ENCODE measurements at places on chromosomes 3 and 15. TPM values are rescaled to one million over a fixed set of nuclear protein-coding genes. Genes with fewer than 3 reads are reported as not detected.
A peak's percentile ranks its signal among the peaks of the same experiment; 100 is the strongest.

- peak; percentile 46 for DNase-seq
These were observed 430.6 kb downstream of the FOXP1 start for GRCh38 chr3:71152892-71153265.

GRCh38 chr3:111081008-111081545, 9.5 kb downstream of the NECTIN3 start:
- DNase-seq: no peak

Gene GOLGA8H
- total RNA-seq: not detected

GRCh38 chr3:134242649-134243617, 7.7 kb downstream of the RYK start:
- DNase-seq: no peak

GRCh38 chr15:63155486-63155885, 1.8 kb downstream of the RPS27L start:
- no peak for DNase-seq

Gene PLA2G4E
- not detected for total RNA-seq

Gene CRYGS
- total RNA-seq: 2.0 TPM

- DNase-seq: no peak
These were observed 84.3 kb downstream of the ATP1B3 start for GRCh38 chr3:141960731-141961130.

DNA sequence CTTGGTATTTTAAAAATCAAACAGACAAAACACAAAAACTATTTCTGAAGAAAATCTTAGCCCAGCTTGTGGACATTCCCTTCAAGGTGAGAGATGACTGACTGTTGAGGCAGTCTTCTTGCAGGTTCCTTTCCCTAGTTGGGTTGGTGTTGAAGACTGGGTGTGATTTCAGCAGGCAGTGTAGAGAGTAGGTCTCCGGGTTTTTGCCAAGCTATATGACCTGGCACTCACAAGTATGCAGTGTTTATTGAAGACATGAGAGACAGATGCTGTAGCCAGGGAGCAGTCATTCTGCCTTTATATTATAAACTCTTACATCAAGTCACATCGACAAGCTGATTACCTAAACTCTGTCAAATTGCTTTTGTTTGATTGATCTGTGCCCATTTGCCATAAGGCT, 17.5 kb downstream of the SENP8 start:
- no peak for DNase-seq

- no peak for DNase-seq
These were observed 1.1 kb downstream of the SLCO3A1 start for GRCh38 chr15:91854639-91854990.

Gene UPK1B
- 4.3 TPM for total RNA-seq

- no peak for DNase-seq
These were observed 447.4 kb upstream of the ROBO1 start for GRCh38 chr3:80215191-80215590.

DNA sequence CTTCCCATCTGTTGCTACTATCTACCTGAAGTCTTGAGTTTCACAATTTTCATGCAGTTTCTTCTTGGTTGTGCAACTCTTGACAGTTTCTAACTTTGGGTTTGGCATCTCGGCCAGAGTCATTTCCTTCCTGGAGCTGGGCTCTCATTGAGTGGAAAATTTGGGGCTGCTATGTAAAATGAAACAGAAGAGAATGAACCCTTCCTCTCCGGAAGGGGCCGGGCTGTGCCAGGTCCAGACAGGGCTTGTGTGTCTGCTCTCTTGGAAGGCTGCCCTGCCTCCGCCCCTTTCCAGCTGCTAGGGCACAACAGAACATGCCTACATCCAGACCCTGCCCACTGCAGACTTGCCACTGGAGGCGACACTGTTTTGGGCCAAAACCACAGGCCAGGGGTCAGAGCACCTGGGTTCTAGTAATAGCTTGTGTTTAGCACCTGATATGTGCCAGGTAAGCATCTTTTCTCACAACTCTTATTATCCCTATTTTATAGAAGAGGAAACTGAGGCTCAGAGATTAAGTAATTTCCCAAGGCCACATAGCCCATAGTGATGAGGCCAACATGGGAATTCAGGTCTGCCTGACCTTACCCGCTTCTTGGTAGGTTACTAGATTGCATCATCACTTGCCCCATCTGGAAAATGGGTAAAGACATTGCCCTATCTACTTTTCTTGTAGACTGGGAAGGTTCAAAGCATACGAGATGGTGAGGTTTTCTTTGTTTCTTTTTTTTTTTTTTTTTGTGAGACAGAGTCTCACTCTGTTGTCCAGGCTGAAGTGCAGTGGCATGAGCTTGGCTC, 25.0 kb downstream of the IRAK2 start:
- DNase-seq: peak; percentile 95

GRCh38 chr3:114732353-114732752, 414.7 kb downstream of the ZBTB20 start:
- DNase-seq: no peak

Gene OIP5
- 0.21 TPM for total RNA-seq

Gene SH2D7
- total RNA-seq: not detected

Gene LYZL4
- not detected for total RNA-seq

Gene PLA2G4D
- not detected for total RNA-seq

GRCh38 chr3:158970006-158970405, 168.2 kb downstream of the MFSD1 start:
- DNase-seq: no peak

Gene PCLAF
- total RNA-seq: 3.8 TPM

GRCh38 chr3:57066471-57066870, 6.0 kb downstream of the SPATA12 start:
- no peak for DNase-seq

- DNase-seq: no peak
These were observed 442.4 kb upstream of the BCHE start for GRCh38 chr3:166279636-166280035.

Gene TMEM212
- total RNA-seq: not detected

GRCh38 chr3:72311425-72311824, 526.5 kb upstream of the PROK2 start:
- DNase-seq: no peak

GRCh38 chr3:29333576-29333975, 52.7 kb downstream of the RBMS3 start:
- no peak for DNase-seq

Gene ZKSCAN7
- total RNA-seq: 2.8 TPM

Gene PLCB2
- 8.4 TPM for total RNA-seq

DNA sequence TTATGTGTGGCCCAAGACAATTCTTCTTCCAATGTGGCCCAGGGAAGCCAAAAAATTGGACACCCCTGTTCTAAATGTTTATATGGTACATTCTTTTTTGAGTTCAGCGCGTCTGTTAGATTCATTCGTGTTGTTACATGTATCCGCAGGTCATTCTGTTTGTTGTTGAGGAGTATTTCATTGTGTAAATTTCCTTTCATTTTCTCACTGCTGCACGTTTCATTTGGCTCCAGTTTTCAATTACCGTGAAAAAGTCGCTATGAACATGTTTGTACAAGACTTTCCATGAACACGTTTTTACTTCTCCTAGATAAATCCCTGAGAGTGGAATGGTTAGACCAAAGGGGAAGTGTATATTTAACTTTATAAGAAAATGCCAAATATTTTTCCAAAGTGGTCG, 7.5 kb upstream of the OPA1 start:
- no peak for DNase-seq

Measured in left cardiac atrium (tissue), 4 donors.